Myocyte (in vitro differentiated cells): ENCODE measurements at places on chromosomes 2 and 18.

- no peak for DNase-seq
These were observed 1.2 kb downstream of the SERPINB5 start for GRCh38 chr18:63477968-63478367.

DNA sequence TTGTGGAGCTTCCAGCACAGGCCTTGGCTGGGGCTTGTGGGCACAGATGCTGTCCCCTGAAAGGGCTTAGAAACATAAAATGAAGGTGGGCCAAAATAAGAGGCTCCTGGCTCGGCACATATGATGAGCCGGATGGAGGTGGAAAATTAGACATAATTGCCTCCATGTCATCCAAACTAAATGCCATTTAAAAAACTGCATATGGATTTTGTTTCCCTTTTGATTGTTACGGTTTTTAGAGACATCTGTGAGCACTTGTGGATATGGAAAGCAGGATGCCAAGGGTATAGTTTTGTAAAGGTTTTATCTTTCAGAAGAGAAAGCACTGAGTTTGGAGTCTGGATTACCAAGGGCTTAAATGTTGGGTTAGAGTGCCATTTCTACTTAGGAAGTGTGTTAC is 498.3 kb downstream of the RIT2 start:
- no peak for DNase-seq

- DNase-seq = peak; percentile 74
These were observed 221.1 kb upstream of the SMAD2 start for GRCh38 chr18:48151421-48152065.

DNA sequence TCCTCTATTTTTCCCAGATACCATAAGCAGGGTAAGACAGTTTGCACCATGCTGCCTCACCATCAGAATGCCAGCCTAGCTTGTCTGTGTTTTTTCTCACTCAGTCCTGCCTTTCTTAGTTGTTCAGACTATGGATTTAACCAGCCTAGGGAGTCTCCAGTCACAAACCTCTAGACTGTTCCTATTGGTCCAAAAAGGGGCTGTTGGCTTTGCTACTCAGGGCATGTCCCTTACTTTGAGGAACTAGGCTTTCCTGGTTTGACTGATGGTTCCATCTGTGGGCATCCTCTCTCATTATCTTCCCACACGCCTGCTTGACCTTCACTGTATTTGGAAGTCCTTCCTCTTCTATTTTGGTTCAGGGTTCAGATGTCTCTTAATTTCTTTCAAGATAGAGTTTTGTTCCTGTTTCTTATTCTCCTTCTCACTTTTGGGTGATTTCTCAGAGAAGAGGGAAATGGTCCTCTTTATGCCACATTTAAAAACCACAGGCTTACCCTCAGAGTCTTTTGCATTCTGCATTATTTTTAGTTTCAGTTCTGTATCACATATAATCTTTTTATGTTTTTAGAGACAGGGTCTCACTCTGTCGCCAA is 31.3 kb upstream of the TMEM131 start:
- peak; percentile 44 for DNase-seq

DNA sequence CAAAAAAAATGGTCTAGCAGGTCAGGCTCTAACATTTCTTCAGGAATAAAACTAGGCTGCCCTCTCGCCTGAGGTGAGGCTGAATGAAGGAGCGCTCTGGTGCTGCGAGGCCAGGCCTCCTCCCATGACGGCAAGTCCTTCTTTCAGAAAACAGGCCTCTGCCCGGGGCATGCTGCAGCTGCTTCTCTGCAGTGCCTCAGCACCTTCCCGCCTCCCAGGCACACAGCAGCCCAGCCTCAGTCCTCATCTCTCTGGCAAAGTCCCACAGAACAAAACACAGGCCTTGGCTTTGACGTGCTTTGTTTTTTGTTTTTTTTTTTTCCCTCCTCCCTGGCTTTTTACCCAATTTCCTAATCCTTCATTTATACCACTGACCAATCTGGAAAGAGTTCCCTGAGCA is 74.8 kb downstream of the BCL11A start:
- DNase-seq = no peak

- DNase-seq = no peak
These were observed 67.1 kb upstream of the DSG1 start for GRCh38 chr18:31250902-31251301.

GRCh38 chr2:226643946-226644282 is 155.7 kb downstream of the IRS1 start:
- DNase-seq = no peak

- DNase-seq = peak; percentile 42
These were observed 61.6 kb upstream of the SLC38A11 start for GRCh38 chr2:165016772-165017411.

DNA sequence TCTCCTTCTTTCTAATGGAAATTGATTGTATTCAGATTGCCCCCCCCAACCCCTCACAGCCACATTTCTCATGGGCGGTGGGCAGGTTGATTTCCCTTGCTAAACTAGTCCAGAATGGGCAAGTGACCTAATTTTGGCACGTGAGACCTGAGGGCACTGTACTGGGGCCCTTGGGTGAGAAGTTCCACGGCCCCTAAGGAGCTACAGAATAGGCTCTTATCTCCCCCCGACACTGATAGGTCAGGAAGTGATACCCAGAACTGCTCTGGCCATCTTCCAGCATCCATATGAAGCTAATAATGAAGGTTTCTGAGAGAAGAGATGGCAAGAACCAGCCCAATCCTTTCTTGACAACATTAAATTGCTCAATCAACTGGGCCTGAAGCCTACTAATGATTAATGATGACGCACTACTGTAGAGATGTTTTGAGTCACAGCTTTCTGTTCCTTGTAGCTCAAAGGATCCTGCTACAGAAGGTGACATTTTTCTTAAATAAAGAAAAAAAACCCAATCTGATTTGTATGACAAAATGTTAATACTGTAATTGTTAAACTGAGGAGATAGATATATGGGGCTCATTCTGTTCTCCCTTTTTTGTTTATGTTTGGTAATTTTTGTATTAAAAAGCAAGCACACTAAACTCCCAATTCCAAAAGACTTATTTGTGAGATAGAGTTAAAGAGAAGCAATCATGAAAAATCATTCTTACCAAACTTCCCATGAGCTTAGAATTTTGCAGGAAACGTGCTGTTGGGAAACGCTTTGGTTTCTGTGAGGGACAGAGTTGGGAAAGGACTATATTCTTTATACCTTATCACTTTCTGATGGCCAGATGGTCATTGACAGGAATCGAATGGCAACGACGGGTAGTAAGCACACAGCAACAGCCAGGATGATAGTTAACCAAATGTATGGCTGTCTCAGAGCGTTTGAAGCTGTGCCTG is 28.2 kb upstream of the NARS1 start:
- DNase-seq = peak; percentile 32

DNA sequence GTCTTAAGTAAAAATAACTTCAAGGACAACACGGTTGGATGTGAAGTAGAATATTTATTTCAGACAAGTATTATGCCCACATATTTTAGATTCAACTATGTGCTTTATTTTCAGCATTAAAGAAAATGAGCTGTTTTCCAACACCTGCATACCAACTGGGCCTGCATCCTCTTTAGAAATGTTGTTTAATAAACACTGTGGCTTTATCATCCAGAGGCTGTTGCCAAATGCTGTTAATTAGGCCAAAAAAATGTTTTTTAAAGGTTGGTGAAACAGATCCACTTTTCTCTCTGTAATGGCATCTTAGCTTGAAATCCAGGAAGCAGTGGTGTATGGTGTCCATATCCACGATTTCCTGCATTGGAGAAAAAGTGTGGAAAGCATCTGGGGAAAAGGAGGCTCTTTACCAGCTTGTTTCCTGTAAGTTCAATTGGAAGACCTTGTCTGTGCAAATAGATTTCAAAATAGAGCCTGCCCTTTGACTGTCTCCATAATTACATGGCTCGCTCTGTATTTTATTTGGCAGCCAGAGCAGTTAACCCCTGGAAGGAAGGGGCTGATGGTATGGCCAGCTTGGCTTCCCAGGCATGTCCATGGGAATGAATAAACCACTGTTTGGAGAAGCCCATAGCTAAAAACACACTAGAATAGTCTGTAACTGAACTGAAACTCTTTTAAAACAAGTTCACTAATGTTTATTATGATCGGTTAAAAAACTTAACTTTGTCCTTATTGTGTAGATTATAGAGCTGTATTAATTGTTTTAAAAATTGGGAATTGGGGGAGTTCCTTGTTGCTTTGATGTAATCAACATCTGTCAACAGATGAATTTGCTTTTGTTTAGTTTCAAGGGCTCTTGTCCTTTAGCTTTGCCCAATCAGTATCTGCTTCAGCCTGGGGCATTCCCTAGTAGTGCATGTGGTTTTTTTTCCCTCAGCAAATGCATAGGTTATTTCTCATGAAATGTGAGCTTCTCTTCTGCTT is 33.0 kb upstream of the DLX1 start:
- no peak for DNase-seq

- DNase-seq = no peak
These were observed 251.8 kb downstream of the MEIS1 start for GRCh38 chr2:66686755-66687154.

DNA sequence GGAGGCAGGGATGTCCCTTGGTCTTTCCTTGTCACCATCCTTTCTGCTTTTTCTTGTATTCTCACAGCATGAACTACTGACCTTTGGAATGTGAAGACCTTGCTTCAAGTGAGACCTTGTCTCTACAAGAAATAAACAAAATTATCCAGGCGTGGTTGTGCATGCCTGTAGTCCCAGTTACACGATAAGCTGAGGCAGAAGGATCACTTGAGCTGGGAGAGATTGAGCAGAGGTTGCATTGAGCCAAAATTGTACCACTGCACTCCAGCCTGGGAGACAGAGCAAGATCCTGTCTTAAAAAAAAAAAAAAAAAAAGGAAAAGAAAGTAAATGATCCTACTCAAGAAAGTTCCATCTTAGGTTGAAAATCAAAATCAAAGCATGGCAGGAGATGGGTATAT is 173.7 kb downstream of the IRS1 start:
- no peak for DNase-seq

- DNase-seq = peak; percentile 90
These were observed 214.8 kb downstream of the ATAD2B start for GRCh38 chr2:23711979-23712755.

DNA sequence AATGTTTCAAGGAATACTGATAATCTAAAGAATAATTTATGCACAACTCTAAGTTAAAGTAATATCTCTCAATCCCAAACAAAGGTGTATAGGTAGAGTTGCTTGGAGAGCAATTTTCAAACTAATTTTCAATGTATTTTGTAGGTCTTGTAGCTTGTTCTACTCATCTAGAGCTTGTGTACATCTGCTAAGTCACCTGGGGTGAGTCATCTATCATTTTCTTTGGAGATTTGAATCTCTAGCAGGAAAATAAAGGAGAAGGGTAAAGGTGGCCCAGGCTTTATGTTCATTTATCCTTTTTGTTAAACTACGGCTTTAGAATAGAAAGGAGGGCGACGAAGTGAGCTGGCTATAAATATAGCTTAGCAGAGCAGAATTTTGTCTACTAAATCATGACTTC is 76.8 kb upstream of the THUMPD2 start:
- no peak for DNase-seq

DNA sequence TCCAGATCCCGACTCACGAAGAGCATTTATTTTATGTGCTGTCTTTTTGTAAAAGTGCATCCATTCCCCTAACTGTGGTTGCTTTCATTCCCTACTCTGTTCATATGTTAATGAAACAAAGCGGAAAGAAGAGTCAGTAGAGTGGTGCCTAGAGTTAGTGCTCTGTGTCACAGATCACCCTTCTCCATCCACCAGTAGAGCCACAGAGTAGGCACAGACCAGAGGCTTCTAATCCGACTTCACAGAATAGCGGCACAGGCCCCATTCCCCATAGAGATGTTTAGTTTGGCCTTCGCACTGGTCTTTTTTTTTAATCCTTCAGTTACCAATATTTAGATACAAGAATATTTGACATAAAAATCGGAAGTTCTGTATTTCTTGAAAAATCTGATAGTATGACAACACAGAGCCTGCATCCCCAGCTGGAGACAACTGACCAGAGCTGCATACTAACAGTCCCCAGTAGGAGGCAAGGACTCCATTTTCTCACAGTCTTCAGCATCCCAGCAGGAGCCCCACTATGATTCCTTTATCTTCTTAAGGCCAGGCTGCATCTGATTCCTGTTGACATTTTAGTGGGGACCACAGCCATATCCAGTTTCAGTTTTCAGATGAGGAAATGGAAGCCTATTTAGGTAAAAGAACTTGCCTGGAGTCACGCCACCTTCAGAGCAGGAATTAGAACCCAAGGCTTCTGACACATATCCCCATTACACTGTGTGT is 7.0 kb downstream of the G6PC2 start:
- DNase-seq = no peak

DNA sequence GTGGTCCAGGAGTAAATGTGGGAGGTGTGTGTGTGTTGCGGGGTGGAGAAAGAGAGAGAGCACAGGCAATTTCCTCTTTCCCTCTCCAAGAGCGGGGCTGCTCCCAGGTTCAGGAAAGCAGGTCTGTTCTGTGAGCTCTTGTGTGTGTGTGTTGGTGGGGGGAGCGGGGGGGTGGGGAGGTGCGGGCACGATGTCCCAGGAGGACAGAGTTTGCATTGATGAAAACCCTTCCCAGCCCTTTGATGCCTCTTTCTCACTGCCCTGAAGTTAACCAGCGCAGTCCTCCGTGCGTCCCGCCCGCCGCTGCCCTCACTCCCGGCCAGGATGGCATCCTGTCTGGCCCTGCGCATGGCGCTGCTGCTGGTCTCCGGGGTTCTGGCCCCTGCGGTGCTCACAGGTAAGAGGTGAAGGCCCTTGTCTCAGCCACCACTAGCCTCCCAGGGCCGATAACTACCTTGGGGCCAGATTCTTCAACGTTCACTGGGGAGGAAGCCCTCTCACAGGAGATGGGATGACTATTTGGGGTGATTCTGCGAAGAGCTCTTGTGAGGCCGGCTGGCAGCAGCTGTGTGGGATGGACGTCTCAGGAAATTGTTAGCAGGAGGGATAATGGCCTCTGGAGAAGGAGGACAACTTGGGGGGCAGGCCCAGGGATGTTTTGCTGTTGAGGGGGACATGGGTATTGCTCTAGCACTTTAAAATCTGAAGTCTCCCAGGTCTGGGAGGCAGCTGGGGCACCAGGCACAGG is at the start of gene SNORC:
SNORC (plus strand) TSS at position 247 of the 748 bp plus-strand sequence; CDS start at position 325, 78 bp downstream.
- DNase-seq = no peak

DNA sequence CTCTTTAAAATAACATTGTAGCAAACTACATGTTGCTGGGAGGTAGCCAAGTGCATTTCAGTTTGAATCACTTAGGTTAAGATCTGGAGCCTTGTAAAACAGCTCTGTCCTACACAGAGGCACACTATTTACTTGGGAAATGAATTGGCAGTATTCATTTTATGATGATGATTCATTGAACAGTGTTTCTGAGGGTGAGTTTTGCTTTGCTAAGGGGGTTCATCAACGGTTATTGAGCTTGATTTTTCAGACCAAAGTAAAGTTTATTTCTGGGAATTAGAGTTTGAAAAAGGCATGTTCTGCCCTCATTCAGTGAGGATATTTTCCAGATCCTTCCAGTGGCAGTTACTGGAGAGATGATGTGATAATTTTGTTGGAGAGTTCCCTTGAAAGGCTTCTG is 55.6 kb downstream of the CCDC85A start:
- DNase-seq = no peak

GRCh38 chr2:24492421-24493279 is 1.6 kb downstream of the NCOA1 start:
- peak; percentile 44 for DNase-seq

DNA sequence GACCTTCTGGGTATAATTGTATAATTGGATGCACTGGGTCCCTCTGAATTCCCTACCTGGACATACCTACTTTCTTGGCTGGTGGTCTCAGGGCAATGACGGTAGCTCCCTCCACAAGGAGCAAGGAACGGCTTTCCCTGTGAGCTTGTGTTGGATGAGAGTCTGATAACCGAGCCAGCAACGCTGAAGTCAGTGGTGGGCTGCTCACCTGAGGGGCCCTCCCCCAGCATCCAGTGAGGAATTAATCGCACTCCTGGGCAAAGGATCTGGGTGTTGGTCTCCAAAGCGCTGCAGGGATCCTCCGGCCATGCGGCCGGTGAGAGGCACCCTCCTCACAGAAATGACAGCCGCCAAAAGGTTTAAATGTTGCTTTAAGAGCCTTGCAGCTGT is 47.1 kb downstream of the LONRF2 start:
- DNase-seq = no peak
